Stimulated activated CD8-positive, alpha-beta memory T cell treated with anti-CD3 and anti-CD28 coated beads, Interleukin-4, amount 100 ng/mL, for 4 hours (primary cell): ENCODE measurements at places on chromosomes 6 and 20.

GRCh38 chr6:73471686-73472290, 10.3 kb downstream of the MTO1 start:
- no peak for DNase-seq

DNA sequence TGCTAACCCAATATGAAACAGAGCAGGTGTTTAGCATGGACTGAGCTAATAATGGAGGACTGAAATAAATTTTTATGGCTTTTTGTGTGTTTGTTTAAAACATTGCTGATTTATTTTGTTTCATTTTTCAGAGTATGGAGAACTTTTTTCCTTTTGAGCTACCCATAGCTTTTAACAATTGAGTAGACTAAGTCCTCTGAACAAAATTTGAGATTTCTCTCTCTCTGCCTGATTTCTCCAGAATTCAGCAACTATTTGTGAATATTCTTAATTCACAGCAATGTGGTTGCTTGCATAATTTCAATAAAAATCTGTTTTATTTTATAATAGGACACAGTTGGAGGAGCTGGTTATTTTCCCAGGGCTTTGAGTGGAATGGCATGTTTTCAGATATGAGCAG, 103.7 kb downstream of the TPBG start:
- DNase-seq = no peak

GRCh38 chr20:32132911-32133549, 23.5 kb downstream of the TM9SF4 start:
- DNase-seq = no peak

DNA sequence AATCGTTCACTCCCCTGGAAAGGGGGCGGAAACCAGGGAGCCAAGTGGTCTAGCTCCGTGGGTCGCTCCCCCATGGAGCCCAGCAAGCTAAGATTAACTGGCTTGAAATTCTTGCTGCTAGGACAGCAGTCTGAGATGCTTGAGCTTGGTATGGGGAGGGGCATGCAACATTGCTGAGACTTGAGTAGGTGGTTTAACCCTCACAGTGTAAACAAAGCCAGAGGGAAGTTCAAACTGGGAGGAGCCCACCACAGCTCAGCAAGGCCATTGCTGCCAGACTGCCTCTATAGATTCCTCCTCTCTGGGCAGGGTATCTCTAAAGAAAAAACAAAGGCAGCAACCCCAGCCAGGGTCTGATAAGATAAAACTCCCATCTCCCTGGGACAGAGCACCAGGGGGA, 43.2 kb downstream of the COL21A1 start:
- no peak for DNase-seq

GRCh38 chr6:133051240-133051639, 189.9 kb upstream of the EYA4 start:
- no peak for DNase-seq

DNA sequence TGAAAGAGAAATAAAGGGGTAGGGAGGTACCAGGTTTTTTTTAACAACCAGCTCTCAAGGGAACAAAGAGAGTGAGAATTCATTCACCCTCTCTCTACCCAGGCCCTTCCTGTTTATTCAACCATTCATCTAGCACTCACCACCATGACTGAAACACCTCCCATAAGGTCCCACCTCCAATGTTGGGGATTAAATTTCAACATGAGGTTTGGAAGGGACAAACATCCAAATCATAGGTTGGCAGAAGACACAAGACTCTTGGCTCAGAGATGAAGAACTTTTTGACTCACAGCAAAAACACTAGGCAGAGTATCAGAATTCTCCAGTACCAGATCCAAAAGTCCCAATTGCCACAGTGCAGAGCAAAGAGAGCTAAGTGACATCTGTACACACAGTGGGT, 186.3 kb downstream of the EDN1 start:
- no peak for DNase-seq

GRCh38 chr6:34908194-34908593, 19.1 kb downstream of the ANKS1A start:
- no peak for DNase-seq

- DNase-seq = no peak
Observed at GRCh38 chr6:155384321-155384952, 70.2 kb upstream of the TFB1M start.

DNA sequence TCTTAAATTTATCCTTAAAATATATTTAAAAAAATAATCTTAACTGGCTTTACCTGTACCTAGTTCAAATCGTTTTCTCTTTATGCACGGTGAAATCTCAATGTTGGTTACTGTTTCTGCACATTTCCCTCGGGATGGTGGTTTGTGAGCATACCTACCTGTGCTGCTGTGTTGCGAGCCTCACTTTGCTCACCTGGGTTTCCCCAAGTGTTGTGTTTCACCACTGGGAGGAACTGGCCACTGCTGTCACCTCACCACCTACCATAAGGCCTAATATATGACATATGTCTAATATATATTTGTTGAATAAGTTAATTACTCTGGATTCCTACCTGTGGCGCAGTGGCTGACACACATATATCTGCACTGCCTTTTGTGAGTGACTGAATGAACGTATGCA, 493.5 kb upstream of the FLRT3 start:
- no peak for DNase-seq

- no peak for DNase-seq
Observed at GRCh38 chr20:13022401-13023155, 13.8 kb downstream of the SPTLC3 start.

DNA sequence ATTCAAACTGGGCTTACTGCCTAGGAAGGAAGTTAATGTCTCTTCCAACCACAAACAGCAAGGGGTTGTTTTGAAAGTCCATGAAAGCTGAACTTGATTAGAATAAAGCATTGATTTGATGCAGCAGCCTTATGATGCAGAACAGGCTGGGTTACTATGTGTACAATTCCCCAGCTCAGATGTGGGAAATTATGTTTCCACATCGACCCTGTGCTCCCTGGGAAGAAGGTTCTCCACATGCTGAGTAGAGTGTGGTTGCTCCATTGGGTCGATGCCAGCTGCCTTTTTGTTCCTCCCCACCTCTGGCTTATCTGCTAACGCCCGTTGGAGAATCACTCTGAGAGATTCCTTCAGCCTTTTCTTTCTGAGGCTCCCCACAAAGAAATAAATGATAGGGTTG, 1.2 kb downstream of the MAS1L start:
- DNase-seq = no peak

DNA sequence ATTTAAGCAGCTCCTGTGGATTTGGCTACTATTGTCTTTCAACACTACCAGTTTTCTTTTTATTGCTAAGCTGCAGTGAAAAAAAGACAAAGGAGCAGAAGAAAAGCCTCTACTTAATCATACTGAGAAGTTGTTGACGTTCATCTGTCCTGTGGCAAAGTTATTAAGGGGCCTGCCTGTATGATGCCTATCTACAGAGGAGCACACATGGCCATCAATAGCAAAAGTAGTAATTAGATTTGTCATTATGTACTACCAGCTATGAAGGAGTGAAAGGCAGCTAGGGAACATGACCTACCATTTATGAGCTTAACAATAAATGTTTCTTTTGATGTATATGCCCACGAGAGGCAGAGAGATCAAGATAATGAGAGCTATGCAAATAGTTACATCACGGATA, 620.9 kb downstream of the PHF3 start:
- no peak for DNase-seq

DNA sequence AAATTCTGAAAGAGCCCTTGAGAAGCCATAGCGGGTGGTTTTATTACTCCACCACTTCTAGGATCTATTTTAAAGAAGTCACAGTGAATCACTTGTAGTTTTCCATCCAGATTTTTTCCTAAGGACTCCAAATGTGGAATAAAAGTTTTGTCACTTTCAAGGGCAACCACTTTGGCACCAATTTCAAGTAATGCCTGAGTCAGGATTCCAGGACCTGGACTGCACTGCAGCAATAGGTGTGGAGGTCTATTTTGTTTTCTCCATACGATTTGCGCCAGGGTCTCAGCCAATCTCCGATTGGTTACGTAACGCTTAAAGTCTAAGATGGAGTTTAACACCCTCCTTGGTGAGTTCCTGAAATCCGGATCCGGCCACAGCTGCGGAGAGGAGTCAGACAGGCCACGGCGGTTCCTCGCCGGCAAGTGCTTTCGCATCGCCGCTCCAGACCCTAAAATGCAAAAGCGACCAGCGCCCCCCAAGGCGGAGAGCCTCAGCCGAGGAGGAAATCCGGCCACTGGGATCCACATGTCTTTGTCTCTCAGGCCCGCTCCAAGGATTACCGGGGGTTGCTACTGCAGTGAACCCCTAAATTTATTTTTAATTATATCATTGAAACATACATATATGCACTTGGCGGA, 18.6 kb upstream of the PPP1R3G start:
- no peak for DNase-seq

DNA sequence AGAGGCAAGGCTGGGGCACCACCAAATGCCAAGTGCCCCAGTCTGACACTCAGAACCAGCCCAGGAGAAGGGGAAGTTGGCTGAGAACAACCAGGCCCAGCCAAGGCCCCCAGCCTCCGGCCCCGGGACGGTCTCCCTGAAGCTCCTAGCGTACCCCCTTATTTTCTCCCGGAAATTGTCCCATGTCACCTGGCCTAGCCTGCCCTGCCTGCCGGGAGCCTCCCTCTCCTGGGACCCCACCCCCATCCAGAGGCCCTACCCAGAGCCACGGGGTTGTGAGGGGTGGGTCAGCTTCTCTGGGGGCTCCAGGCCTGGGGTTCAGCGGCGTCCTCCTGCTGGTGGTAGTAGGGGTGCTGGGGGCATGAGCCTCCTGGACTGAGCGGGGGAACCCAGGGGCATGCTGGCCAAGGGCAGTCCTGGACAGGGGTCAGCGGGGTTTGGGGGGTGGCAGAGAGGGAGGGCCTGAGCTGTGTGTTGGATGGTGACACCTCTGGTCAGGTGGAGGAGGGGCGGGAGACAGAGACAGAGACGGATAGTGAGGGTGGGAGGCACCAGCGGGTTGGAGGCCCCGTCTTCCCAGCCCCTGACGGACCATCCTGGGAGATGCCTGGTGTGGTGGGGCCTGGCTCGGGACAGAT, 7.9 kb upstream of the SLCO4A1 start:
- no peak for DNase-seq

DNA sequence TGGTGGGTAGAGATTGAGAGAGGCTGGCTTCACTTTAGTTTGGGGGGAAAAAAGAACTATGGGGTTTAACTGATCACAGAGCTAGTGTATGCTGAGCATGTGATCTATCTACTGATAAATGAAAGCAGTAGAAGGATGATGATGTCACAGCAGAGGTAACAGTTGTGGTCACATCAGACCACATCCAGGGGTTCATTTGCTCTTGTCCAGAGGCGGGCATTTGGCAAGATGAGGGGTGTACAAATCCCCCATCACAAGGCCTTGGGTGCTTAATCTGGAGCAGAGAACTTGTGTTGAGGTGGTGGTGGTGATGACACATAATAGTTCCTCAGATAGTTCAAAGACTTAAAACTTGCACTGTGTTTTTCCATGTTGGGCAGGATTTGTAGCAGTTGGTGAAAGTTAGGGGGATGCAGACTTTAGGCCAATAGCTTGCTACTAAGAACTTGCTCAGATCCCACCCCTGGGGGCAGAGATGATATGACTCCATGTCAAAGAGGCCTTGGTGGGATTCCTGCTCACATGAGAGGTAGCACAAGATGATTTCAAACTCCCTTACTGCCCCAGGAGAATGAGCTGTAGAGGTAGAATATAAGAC, 63.4 kb downstream of the PRDM1 start:
- no peak for DNase-seq

DNA sequence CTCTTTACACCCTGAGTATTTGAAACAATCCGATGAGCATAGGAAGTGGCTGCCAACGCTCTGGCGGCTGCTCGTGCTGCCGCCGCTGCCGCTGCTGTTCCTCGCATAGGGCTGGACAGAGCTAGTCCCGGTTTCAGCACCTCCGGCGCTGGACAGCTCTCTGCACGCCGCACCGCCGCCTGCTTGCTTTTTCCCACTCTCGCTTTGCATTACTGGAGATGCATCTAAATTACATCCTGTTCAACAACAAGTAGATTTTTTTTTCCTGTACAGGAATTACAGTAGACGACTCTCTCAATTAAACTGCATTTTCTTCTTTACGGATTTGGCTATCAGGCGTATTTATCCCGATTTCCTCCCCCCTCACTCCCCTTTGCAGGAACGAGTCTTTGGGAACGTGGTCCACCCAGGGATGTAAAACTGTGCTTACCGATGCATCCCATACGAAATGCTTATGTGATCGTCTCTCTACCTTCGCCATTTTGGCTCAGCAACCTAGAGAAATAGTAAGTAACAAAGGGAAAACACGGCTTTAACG, 563.8 kb downstream of the LMBRD1 start:
- no peak for DNase-seq

DNA sequence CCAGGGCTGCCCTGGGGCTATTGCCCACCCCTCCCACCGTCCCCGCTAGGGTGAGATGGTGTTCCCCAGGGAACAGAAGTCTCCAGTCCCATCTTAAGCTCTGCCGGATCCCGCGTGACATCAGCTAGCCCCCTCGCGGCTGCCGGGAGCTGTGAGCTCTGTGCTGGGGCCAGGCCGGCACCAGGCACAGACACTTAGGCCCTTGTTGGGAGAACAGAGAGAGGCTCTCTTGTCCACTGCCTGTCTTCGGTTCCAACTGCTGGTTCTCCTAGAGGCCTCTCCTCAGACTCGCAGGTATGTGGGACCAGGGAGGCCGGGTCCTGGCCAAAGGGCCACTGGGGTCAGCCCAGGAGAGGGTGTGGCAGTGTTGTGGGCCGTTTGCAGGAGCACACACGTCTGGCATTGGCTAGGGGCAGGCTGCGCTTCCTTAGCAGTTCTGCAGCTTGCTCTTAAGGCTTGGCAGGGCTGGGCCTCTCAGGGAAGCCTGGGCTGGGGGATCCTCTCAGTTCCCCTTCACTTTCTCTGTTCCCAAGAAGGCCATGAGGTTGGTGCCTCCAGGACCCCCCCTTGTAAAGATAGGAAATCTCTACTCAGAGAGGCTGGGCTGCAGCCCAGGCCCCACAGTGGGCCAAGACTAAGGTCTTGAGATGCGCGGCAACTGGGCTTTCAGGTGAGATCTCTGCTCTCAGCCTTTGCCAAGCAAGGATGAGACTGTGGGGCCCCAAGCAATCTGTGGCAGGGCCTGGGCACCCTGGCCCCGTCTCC, 6.3 kb downstream of the SGK2 start:
- DNase-seq = no peak

- peak; percentile 18 for DNase-seq
Observed at GRCh38 chr6:33018904-33019303, 9.5 kb upstream of the HLA-DOA start.

- DNase-seq = no peak
Observed at GRCh38 chr6:81997090-81997926, 244.8 kb upstream of the TENT5A start.

DNA sequence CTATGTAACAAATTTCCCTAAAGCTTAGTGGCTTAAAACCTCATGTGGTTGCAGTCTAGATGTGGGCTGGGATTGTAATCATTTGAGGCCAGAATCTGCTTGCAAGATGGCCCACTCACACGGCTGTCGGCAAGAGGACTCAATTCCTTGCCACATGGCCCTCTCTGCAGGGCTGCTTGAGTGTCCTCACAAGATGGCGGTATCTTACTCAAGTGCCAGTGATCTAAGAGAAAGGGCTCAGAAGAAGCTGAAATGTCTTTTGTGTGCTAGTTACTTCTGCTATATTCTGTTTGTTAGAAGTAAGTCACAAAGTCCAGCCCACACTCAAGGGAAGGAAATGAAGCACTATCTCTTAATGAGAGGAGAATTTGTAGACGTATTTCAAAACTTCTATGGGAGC, 47.1 kb upstream of the PMEPA1 start:
- DNase-seq = no peak

GRCh38 chr6:168664956-168665355, 224.0 kb downstream of the SMOC2 start:
- no peak for DNase-seq
